ENCODE measurements at places on chromosomes 6 and 20.
A peak's percentile ranks its signal among the peaks of the same experiment; 100 is the strongest.

- DNase-seq = no peak
Measured at GRCh38 chr6:113654396-113654795, 202.7 kb upstream of the MARCKS start.

- DNase-seq = peak; percentile 67
Measured at GRCh38 chr6:170207586-170208181, 83.2 kb downstream of the DLL1 start.

DNA sequence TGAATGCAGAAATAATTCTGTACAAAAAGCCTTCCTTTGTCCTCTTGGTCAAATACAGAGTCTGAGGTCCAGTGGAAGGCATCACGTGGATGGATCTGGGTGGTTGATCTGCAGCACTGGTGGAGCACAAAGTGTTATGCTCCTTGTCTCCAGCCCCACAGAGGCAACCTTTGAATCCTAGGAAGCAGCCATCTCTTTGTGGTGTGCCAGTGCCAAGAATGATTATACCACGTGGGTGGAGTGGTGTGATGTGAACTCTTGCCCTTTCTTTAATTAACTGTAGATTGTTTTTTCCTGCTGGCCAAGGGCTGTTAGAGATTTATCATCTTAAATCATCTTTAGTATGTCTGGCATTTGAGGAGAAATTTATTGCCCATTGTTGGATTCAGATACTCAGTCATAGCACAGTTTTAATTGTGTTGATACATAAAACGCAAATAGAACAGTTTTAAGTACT lies 31.1 kb downstream of the NCOA7 start:
- no peak for DNase-seq

- DNase-seq = no peak
Measured at GRCh38 chr6:12941422-12941821, 224.9 kb downstream of the PHACTR1 start.

DNA sequence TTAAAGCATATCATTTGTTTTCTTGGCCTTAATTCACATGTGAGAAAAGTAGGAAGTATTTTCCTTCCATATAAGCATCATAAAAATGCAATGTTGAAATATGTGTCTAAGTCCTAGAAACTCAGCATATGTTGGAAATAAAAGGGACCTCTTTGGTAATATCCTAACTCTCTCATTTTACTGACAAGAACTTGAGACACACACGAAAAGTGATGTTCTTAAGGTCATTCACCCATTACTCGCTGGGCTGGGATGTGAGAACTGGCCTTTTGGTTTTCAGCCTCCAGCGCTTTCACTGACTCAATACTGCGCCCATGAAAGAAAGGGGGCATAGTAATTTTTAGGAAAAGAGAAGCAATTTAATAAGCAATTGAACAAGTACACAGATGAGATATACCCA lies 153.5 kb upstream of the SCGN start:
- DNase-seq = no peak

GRCh38 chr6:144500892-144501291 lies 215.8 kb downstream of the UTRN start:
- no peak for DNase-seq

DNA sequence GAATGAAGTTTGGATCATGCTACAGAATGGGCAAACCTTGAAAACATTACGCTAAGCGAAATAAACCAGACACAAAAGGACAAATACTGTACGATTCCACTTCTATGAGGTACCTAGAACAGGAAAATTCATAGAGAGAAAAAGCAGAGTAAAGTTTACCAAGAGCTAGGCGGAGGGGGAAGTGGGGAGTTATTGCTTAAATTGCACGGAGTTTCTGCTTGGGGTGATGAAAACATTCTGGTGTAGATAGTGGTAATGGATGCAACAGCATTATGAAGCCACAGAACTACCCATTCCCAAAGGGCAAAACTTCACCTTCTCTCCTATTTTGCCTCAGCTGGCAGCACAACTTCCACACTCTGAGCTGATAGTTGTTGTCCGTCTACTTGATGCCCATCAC lies 6.4 kb upstream of the PDYN start:
- DNase-seq = no peak

DNA sequence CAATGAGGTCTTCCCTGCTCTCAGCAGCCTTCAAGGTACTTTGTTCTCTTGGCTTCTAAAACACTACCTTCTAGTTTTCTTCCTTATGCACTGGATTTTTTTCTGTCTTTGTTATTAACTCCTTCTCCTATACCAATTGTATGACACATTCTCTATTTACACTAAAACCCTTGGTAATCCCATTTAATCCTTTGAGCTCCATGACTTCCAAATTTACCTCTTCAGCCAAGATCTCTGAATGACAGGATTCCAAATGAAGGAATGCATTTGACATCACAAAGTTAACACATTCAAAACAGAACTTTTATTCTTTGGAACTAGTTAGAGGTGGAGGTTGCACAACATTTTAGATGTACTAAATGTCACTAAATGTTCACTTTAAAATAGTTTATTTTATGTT lies 86.6 kb upstream of the SAMD5 start:
- DNase-seq = no peak

- DNase-seq = no peak
Measured at GRCh38 chr6:38498805-38499445, 140.8 kb downstream of the BTBD9 start.

DNA sequence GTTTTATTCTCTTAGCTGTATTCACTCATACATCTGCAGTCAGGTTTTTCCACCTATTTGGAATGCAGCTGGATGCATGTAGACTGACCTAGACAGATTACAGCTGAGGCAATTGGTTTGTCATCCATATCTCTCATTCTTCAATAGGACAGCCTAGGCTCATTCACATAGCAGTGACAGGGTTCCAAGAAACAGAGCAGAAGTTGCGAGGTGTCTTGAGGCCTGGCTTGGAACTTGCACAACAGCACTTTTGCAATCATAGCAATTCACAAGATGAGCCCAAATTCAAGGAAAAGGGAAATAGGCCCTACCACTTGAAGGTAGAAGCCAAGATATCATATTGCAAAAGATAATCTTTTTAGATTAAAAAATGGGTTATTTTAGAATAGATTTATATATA lies 508.9 kb upstream of the JAG1 start:
- DNase-seq = no peak

- no peak for DNase-seq
Measured at GRCh38 chr6:30127238-30128093, 8.5 kb upstream of the TRIM40 start.

DNA sequence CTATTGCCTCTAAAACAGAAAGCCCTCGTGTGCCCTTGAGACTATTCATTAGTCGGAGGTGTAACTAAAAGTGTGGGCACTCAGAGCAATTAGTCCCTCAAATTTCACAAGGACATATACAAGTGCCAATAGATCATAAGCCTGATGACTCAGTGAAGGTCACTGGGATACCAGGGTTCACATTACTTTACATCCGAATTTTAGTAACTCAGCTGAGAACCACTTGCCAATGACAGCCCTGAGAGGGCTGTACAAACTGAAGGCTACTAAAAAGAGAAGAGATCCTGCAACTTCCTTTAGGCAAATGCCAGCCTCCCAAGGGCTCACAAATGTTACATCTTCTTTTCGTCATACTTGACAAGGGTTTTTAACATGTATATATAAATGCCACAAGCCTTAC lies 369.6 kb downstream of the TENT5A start:
- DNase-seq = no peak

- DNase-seq = no peak
Measured at GRCh38 chr6:14924126-14925024, 321.5 kb upstream of the JARID2 start.

DNA sequence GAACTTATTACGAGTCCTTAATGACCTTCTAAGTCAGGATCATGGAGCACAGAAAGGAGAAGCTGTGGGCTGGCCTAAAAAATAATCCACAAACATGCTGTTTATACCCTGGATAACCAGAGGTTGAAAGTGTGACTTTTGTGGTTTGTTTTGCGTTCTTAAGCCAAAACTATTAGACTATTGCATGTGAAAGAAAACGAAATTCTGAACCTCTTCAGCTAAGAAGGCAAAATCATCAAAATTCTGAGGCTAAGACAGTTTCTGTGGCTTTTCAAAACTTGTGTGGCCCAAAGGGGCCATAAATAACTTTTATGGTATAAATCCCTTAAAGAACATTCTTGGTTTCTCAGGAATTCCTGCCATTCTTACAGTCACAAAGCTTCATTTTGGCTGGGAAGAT lies 251.0 kb downstream of the UST start:
- DNase-seq = no peak

DNA sequence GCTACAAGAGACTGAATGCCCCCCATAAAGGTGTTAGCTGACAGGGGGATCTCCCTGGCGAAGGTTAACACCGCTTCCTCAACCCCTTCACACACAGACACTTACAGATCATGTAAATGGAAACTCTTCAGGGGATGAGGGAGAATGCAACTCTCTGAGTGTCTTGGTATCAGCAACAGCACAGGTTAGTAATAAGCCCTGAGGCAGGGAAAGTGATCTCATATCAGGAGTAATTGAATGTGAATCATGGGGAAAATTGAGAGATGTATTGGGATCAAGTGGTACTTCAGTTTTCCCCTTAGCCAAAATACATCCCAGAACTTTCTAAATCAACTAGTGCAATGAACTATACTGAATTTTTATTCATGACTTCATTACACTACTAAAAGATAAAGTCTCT lies 23.8 kb downstream of the OR2J3 start:
- no peak for DNase-seq

DNA sequence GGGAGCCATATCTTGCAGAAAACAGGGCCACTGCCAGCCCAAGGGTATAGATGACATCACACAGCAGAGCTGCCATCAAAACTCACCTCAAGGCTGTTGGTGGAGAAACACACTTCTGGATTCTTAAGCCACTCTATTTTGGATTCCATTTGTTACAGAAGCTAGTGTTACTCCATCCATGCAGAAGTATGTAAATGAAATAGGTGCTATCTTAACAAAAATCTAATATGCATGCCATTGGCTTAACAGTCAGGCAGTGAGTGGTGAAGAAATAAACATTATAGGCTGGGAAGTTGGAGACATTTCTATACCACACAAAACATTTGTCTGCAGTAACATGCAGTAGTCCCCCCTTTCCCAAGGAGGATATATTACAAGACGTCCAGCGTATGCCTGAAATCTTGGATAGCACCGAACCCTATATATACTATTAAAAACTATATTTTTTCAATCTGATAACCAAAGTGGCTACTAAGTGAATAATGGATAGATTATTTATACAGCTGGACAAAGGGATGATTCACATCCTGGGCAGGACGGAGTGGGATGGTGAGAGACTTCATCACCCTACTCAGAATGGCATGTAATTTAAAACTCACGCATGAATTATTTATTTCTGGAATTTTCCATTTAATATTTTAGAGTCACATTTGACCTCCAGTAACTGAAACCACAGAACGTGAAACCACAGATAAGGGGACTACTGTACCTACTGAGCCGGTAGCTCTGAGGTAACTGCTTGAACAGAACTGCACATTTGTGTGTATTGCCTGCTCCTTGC lies 160.0 kb upstream of the PLN start:
- no peak for DNase-seq

DNA sequence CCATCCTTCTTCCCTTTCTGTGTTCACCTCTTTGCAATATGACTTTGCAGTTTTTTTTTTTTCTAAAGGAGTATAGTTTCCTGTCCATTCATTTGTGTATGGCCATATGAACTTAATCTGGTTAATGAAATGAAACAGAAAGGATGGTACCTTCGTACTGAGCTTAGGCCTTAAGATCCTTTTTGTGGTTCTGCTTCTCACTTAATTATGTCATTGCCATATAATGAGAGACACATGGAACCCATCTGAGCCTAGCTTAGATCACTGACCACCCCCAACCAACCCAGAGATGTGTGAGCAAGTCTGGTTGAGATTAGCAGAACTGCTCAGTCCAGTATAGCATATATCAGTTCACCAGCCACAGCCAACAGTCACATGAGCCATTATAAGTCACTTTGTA lies 1179.6 kb downstream of the HACE1 start:
- DNase-seq = no peak

DNA sequence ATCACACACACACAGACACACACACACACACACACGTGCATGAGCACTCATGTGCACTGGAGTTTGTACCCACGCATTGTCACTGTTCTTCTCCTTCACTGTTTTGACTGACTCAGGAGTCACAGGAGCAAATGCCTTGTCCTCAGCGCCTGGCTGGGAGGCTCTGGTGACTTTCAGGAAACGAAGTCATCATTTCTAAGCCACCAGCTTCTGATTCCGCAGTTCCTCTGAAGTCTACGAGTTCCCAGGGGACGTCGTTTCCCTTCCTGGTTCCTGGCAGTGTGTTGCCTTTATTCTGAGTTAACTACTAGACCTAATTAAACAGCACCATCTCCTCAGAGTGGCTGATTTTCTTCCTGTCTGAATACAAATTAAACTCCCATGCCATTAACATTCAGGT lies 82.2 kb upstream of the PMEPA1 start:
- DNase-seq = peak; percentile 25

GRCh38 chr6:138923561-138923960 lies 64.5 kb downstream of the REPS1 start:
- DNase-seq = no peak

DNA sequence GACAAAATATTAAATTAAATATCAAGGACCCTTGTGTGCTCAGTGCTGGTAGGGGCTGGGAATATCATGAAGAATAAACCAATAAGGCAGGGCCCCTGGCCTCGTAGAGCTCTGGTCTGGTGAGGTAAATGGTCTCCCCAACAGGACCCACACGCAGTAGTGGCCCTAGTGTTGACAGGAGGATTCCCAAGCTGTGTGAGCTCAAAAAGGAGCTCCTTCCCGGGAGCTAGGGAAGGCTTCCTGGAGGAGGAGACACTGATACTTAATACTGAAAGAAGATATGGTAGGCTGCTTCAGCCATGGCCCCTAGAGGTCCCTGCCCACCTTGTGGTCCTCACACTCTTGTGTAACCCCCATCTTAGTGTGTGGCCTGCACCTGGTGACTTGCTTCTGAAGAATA lies 209.1 kb downstream of the NFATC2 start:
- no peak for DNase-seq

GRCh38 chr6:43054206-43054943 lies 724 bp upstream of the CUL7 start:
- no peak for DNase-seq

GRCh38 chr6:89254569-89254968 lies 37.4 kb upstream of the GABRR1 start:
- no peak for DNase-seq

- DNase-seq = no peak
Measured at GRCh38 chr20:46159101-46159897, 41.2 kb downstream of the CD40 start.

- DNase-seq = peak; percentile 82
Measured at GRCh38 chr6:165987483-165988301, 180.0 kb downstream of the TBXT start.

DNA sequence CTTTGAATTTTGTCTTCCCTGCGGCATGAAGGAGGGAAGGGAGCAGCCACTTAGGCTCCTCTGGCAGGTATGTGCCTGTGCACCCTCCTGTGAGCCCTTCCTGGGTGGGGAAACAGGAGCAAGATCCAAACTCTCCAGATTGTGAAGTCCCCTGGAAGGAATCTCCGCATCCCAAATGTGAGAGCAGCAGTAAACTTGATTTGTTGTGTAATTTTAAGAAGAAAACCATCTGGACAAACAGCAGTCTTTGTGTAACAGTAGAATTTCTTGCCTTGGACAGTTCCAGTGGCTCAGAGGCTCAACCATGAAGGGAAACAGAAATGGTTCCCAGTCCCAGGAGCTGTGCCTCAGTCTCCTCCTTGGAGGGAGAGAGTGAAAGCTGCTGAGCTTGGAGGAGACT lies 39.7 kb downstream of the CDH26 start:
- DNase-seq = no peak
